Natural killer cell treated with Interleukin-12 subunit alpha and Interleukin-12 subunit beta and Interleukin-15 and Interleukin-18, amount 100 ng/mL, for 72 hours (primary cell): ENCODE measurements at places on chromosomes 7 and 10. TPM values are rescaled to one million over a fixed set of nuclear protein-coding genes. Genes with fewer than 3 reads are reported as not detected.
A peak's percentile ranks its signal among the peaks of the same experiment; 100 is the strongest.

- no peak for DNase-seq
These were observed 265.4 kb downstream of the INHBA start for GRCh38 chr7:41437257-41438196.

DNA sequence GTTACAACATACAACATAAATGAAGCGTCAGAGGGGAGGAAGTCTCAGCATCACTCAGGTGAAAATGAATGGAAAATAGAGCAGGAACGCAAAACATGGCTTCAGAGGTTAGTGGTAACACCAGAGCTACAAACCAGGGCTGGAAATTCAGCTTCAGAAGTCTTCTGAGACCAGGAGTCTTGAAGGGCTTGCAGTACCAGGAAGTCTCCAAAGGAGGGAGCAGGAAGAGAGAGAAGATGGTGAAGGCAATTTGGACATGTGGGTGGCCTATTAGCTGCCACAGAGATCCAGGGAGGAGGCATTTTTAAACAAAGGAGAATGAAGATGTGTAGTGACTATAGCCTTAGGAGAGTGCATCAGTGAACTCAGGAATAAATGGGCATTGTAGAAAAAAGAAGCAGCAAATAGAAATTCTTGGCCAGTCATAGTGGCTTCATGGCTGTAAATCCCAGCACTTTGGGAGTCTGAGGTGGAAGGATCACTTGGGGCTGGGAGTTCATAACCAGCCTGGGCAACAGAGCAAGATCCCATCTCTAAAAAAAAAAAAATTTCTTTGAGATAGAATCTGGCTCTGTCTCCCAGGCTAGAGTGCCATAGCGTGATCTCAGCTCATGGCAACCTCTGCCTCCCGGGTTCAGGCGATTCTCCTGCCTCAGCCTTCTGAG is 9.3 kb upstream of the TET1 start:
- no peak for DNase-seq

- DNase-seq: no peak
These were observed 502 bp downstream of the SLC18A3 start for GRCh38 chr10:49610458-49611165.

- DNase-seq: no peak
These were observed 151.3 kb upstream of the RSU1 start for GRCh38 chr10:16968416-16969041.

CADPS2 gene
- not detected for total RNA-seq

DNA sequence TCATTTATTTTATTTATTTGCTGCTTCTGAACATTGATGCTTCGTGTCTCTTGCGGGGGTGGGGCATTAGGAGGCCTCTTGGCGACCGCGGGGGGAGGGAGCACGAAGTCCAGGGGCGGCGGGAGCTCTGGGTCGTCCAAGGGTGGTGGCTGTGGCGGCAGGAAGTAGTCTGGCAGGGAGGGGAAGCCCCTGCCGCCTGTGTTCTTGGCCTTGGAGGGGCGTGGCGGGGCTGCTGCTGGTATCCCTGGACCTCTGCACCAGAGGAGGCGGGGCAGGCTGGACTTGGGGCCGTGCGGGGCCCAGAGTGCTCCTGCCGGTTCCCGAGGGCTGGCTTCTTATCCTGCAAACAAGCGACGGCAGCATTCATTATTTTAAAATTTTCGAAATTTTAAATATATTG is 70.5 kb upstream of the ABI1 start:
- no peak for DNase-seq

CCM2 gene
- 68.4 TPM for total RNA-seq

CYP2C9 gene
- total RNA-seq: not detected

GRCh38 chr7:13879994-13880686 is 109.3 kb downstream of the ETV1 start:
- no peak for DNase-seq

NRP1 gene
- 0.33 TPM for total RNA-seq

DNA sequence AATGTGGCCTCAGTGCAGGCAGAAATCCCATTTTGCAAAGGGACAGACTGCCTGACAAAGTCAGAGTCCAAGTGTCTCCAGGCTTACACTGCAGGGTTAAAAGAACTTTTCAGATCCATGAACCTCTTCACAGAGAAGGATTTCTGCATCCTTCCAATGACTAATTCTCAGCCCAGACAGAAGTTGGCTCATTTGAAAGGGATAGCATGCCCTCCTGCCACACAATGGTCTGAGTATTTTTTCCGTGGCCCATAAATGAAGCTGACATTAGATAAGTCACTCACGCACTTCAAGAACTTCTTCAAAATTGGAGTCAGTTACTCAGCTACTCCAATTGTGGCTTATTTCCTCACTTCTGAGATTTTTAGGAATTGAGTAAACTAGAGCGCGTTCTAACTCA is 170.2 kb downstream of the PLXNA4 start:
- no peak for DNase-seq

DNA sequence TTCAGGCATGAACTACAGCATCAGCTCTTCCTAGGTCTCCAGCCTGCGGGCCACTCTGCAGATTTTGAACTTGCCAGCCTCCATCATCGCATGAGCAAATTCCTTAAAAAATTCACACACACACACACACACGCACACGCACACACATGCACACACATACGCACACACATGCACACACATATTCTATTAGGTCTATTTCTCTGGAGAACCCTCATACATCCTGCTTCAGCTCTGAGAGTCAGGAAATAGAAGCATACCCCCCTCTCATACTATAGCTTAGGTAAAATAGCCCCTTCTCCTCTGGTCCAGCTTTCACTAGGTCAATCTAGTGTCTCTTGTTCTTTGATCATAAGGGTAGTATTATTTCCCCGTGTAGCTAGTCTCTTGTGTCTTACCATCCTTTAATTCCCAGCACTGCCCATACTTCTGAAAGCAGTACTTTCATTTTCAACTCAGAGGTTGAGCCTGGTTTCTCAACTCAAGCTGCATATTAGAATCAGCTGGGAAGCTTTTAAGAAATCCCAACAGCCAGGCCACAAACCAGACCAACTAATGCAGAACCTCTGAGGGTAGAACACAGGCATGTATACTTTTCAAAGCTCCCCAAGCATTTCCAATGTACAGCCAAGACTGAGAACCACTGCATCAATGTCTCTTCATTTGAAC is 30.9 kb upstream of the ITGB8 start:
- no peak for DNase-seq

DNA sequence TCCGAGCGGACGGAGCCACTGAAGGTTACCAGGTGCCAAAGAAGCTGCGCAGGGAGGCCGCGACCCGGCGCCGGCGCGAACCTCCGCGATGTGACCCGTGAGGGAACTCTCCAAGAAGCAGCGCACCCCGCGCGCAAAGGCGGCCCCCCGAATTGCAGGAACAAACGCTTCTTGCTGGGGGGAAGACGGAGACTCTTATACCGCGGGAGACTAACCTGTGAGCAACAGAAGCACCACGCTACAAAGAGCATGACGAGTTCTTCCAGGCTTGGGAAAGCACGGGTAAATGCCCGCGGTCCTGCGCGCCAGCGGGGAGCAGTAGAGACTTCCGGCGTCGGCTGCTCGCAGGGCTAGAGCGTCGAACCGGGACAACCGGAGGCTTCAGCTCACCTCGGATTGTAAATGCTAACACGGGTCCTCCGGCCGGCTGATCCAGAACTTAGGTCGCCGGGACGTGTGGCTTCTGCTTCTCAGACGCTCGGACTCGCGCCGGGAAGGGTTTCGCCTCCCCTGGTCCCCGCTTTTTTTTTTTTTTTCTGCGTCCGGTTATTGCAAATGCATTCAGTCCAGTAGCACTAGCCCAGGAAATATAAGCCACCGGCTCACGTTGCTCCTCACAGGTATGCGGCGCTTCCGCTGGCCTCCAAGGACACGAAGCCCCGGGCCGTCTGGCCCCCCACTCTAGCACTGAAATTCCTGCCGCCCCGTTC is at the start of gene COA1:
Gene COA1 (minus strand): TSS at position 310 of the 710 bp plus-strand sequence. CDS start 80,909 bp downstream, outside the sequence.
- DNase-seq: peak; percentile 89

MAGI2 gene
- 0.19 TPM for total RNA-seq
